ENCODE measurements at places on chromosomes 12 and 14.

GRCh38 chr14:103227094-103227768, 104.0 kb downstream of the TNFAIP2 start:
- DNase-seq, result no peak

GRCh38 chr12:127297327-127297726, 969.6 kb upstream of the TMEM132C start:
- no peak for DNase-seq

- no peak for DNase-seq
Measured at GRCh38 chr12:85747941-85748495, 88.2 kb downstream of the RASSF9 start.

GRCh38 chr12:6959058-6959804, 8.1 kb downstream of the PTPN6 start:
- DNase-seq, result no peak

- no peak for DNase-seq
Measured at GRCh38 chr12:70752327-70752726, 115.1 kb upstream of the PTPRB start.

DNA sequence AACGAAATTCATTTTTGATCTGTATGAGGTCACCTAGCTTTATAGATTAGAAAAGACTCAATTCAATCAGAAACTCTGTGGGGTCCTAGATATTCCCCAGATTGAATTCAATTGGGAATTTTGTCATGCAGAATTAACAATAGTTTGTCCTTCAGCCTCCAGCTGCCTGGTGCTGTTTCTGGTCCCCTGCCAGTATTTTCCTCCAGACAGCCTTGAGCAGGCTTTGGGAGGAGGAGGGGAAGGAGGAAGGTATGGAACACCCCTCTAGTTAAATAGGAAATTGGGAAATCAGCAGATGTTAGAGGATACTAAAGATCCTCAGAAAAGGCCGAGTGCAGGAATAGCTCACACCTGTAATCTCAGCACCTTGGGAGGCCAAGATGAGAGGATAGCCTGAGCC, 10.6 kb downstream of the GRIP1 start:
- DNase-seq, result no peak

- DNase-seq, result no peak
Measured at GRCh38 chr14:71597955-71598660, 334.1 kb upstream of the RGS6 start.

GRCh38 chr14:99774556-99775307, 18.5 kb upstream of the EML1 start:
- no peak for DNase-seq

All from epithelial cell of esophagus (primary cell).